ENCODE measurements at places on chromosomes 6 and 20.

- no peaks in the 10 kb centered on the region for H3K36me3 ChIP-seq
- no peak overlapping the region for H3K27ac ChIP-seq
- H3K27me3 ChIP-seq: no peaks in the 10 kb centered on the region
- H3K4me1 ChIP-seq: peaks cover 4% of the 10 kb centered on the region
- no peak overlapping the region for H3K4me3 ChIP-seq
- no peak for DNase-seq
Observed at GRCh38 chr20:63328718-63329275, 32.4 kb downstream of the CHRNA4 start.

DNA sequence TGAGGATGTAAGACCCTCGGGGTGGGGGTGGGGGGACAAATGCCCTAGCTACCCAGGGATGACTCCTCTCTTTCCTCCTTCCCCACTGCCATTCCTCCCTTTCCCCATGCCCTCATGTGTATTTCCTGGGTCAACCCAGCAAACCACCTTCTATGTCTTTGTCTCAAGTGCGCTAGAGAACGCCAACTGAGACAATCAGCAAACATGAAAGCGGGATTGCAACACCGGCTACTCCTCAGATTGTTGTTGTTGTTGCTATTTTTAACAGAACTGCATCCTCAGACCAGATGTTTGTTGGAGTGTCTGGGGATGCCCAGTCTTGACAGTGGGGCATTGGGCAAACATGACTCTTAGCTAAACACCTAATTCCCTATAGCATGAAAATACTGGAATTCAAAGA is 39.3 kb upstream of the HIVEP1 start:
- DNase-seq: no peak
- no peaks in the 10 kb centered on the region for H3K27me3 ChIP-seq
- H3K36me3 ChIP-seq: no peaks in the 10 kb centered on the region
- no peak overlapping the region for H3K27ac ChIP-seq
- H3K4me3 ChIP-seq: no peak overlapping the region

DNA sequence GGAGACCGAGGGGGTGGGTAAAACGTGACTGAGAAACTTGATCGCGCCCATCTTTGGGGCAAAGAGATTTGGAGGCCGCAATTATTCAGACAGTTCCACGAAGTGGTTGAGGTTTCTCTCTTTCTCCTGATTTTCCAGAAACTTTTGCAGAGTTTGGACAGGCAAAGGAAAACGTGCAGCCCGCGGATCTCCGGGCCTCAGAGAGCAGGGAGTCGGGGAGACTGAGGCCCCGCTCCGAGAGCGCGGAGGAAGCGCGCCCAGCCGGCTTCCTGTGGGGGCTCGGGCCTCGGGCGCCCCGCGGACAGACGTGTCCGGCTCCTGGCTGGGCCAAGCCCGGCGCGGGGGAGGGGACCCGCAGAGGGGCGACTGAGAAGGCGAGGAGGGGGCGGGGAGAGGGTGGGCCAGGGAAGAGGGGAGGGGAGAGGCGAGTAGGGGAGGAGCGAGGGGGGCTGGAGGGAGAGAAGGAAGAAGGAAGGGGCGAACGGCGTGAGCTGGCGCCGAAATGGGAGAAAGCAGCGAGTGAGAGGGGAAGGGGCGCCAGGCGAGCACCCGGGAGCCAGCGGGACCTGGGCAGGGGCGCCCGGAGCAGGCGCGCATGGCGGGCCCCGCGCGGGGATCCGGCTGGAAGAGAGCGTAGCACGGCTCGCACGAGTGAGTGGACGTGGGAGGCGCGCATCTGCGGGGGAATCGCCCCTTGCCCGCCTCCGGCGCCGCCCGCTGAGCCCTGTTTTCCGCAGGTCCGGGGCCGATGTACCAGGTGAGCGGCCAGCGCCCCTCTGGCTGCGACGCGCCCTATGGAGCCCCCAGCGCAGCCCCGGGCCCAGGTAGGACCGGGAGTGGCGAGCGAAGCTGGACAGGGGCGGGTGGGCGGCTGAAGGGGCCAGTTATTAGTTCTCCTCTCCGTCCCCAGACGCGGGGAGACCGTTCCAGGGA is at the start of gene MDFI:
Gene MDFI (plus strand): TSS at position 467 of the 933 bp plus-strand sequence. CDS start 282 bp downstream, at position 749.
- H3K27me3 ChIP-seq: no peaks in the 10 kb centered on the region
- DNase-seq: no peak
- H3K4me3 ChIP-seq: no peak within 1 kb of the TSS
- no peak within 1 kb of the TSS for H3K27ac ChIP-seq
- no peaks in the 10 kb centered on the region for H3K4me1 ChIP-seq

DNA sequence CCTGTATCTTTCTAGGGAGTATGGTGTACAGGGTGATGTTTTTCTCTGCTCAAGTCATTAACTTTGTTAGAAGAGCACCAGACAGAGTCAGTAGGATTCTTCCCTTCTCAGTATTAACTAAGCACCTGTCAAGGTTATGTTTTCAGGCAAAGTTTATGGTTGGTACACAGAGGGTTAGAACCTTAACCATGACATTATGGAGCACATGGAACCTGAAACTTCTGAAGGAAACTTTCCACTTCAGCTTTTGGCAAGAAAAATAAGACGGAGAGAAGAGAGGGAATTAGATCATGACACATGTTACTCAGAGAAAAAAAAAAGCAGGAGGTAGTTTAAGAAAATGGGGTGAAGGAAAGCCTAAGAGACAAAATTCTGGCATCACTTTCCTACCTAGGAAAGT is 112.9 kb upstream of the PDE7B start:
- H3K36me3 ChIP-seq: no peaks in the 10 kb centered on the region
- DNase-seq: no peak
- H3K27ac ChIP-seq: no peak overlapping the region
- no peak overlapping the region for H3K4me3 ChIP-seq

DNA sequence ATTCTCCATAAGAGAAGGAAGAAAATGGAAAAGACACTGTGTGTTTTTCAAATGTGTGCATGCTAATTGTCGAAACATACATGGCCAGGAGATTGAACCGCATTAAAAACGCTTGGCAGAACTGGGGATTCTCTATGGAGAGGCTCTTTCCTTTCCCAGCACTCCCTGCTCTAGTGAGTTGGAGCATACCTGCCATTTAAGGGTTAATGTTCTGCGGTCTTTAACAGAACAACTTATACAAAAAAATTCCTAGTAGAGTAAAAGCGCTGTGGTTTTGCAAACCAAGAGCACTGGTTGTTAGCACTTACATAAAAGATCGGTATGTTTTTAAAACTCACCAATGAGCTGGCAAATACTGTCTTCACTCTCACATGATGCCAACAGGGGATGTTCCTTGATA is 1.5 kb downstream of the TAGAP start:
- H3K27me3 ChIP-seq: no peaks in the 10 kb centered on the region
- H3K36me3 ChIP-seq: no peaks in the 10 kb centered on the region
- H3K27ac ChIP-seq: no peak overlapping the region

DNA sequence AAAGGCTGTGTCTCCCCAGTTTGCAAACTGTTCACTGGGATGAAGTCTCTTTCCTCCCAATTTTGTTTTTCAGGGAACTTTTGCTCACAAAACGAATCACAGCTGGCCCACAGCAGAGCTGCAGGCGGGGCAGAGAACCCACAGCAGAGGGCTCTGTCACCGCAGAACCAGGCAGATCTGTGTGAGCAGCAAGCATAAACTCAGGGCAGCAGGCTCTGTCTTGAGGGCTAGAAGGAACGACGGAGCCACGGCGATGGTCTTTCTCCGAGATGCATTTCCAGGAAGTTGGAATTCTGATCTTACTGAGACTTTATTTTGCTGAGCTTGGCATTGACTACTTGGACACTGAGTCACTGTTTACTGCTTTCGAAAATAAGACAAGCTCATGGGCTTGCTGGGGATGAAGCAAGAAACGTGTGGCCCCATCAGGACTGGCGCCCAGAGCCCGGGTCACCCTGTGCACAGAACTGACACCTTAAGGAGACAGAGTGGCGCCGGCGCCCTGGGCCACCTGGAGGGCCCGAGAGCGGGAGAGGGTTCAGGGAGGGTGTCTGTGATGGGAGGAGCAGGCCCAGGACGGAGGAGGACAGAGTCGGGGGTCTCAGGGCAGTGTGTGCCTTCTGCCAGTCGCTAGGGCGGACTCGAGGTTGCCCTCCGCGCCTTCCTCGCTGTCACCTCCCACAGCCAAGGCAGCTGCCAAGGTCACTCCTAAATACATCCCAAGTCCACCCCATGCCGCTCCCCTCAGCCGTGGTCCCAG is 106.3 kb upstream of the NXT1 start:
- H3K4me1 ChIP-seq: no peaks in the 10 kb centered on the region
- no peaks in the 10 kb centered on the region for H3K36me3 ChIP-seq
- no peak overlapping the region for H3K27ac ChIP-seq
- H3K27me3 ChIP-seq: no peaks in the 10 kb centered on the region
- H3K4me3 ChIP-seq: no peak overlapping the region

GRCh38 chr6:134553936-134554335 is 236.0 kb upstream of the SGK1 start:
- no peaks in the 10 kb centered on the region for H3K36me3 ChIP-seq
- peaks cover 6% of the 10 kb centered on the region for H3K4me1 ChIP-seq
- H3K27ac ChIP-seq: no peak overlapping the region
- no peaks in the 10 kb centered on the region for H3K27me3 ChIP-seq
- no peak overlapping the region for H3K4me3 ChIP-seq

DNA sequence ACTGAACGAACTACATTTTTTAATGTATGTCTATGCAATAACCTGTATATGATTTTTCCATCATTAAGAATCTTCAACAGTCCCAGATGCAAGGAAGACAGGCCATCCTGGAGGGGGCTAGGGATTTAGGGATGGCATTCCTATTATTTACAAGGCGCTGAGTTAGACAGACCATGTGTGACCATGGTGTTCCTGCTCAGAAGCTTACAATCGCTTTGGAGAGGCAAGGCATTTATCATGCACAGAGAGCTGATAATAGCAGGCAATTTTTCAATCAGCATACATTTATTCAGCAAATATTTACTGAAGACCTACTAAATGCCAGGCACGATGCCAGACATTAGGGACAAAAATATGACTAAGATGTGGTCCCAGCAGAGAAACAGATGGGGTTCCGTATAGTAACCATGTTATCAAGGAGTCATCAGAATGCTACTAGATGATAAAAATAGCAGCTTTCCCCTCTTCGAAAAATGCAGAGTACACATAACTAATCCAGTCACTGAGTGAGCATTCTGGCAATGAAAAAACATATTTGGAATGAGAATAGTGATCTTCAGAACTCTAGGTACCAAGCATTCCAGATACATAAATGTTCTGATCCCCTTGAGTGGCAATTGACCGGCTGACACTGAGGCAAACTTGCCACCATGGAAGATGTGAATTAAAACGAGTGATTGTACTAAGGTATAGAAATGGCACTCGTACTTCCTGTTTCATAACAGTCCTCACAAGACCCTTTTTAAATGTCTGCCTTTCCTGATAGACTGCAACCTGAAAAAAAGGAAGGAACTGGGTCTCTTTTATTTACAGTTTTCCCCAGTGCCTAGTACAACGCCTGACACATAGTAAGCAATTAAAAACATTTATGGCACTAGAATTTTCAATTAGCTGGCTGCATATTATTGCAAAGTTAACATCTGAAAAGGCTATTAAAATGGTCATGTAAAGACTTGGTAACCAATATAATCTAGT is 135.7 kb downstream of the ATXN1 start:
- no peaks in the 10 kb centered on the region for H3K27me3 ChIP-seq
- no peak for DNase-seq
- no peak overlapping the region for H3K4me3 ChIP-seq
- H3K4me1 ChIP-seq: no peaks in the 10 kb centered on the region
- H3K36me3 ChIP-seq: no peaks in the 10 kb centered on the region
- no peak overlapping the region for H3K27ac ChIP-seq

- DNase-seq: no peak
- H3K36me3 ChIP-seq: no peaks in the 10 kb centered on the region
- no peaks in the 10 kb centered on the region for H3K4me1 ChIP-seq
- H3K4me3 ChIP-seq: no peak overlapping the region
- no peak overlapping the region for H3K27ac ChIP-seq
Observed at GRCh38 chr6:164832410-164832809, 477.0 kb downstream of the C6orf118 start.

DNA sequence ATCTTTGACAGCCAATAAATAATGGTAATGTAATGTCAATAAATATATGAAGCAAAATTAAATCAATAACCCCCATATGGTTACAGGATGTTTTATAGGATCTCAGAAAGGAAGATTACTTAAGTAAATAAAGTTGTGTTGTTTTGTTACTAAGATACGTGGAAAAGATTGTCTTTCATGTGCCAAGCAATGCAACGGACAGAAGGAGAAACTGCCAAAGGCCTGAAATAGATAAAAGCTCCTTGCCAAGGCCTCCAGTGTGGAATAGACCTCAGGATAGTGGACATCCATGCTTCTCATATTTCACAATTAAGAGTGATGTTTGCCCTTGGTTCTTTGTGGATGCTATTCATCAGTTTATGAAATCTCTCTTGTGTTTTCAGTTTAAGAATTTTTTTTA is 16.4 kb upstream of the FNDC1 start:
- no peak for DNase-seq
- H3K27me3 ChIP-seq: no peaks in the 10 kb centered on the region
- H3K4me1 ChIP-seq: no peaks in the 10 kb centered on the region

DNA sequence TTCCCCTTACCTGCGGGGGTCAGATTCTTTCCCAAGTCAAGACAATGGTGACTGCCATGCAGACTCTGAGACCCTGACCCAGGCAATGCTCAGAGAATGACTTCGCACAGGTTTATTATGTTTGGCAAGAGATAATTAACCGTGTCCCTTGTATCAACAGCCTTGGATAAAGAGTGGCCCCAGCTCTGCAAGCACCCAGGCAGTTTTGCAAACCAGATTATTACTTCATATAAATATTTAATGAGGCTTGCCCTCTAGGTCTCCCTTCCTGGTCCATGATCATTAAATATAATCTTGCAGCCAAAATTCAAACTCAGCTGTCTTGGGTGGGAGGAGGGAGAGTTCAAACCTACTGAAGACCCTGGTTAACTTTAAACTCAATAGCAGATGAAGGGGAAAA is 156.5 kb downstream of the ANKRD60 start:
- no peaks in the 10 kb centered on the region for H3K4me1 ChIP-seq
- no peak overlapping the region for H3K27ac ChIP-seq
- H3K36me3 ChIP-seq: no peaks in the 10 kb centered on the region
- no peak for DNase-seq

GRCh38 chr20:47744803-47745202 is 40.5 kb downstream of the SULF2 start:
- H3K27ac ChIP-seq: no peak overlapping the region
- no peaks in the 10 kb centered on the region for H3K27me3 ChIP-seq
- H3K4me3 ChIP-seq: no peak overlapping the region
- DNase-seq: no peak
- H3K4me1 ChIP-seq: no peaks in the 10 kb centered on the region

GRCh38 chr6:136103763-136104311 is 146.3 kb downstream of the MTFR2 start:
- H3K36me3 ChIP-seq: no peaks in the 10 kb centered on the region
- H3K27ac ChIP-seq: no peak overlapping the region
- H3K4me3 ChIP-seq: no peak overlapping the region

- no peak for DNase-seq
- H3K27me3 ChIP-seq: no peaks in the 10 kb centered on the region
- no peak overlapping the region for H3K4me3 ChIP-seq
- H3K4me1 ChIP-seq: no peaks in the 10 kb centered on the region
- H3K36me3 ChIP-seq: no peaks in the 10 kb centered on the region
Observed at GRCh38 chr6:132041706-132042105, 90.5 kb upstream of the CCN2 start.

- H3K27ac ChIP-seq: no peak overlapping the region
- no peak overlapping the region for H3K4me3 ChIP-seq
- peaks cover 19% of the 10 kb centered on the region for H3K4me1 ChIP-seq
- H3K27me3 ChIP-seq: no peaks in the 10 kb centered on the region
- DNase-seq: no peak
- H3K36me3 ChIP-seq: no peaks in the 10 kb centered on the region
Observed at GRCh38 chr6:152298055-152298647, 339.0 kb downstream of the SYNE1 start.

GRCh38 chr6:71496722-71497033 is 208.1 kb downstream of the OGFRL1 start:
- no peak overlapping the region for H3K27ac ChIP-seq
- H3K4me3 ChIP-seq: no peak overlapping the region
- no peaks in the 10 kb centered on the region for H3K27me3 ChIP-seq
- H3K36me3 ChIP-seq: no peaks in the 10 kb centered on the region
